ENCODE measurements at places on chromosomes 4 and X.

DNA sequence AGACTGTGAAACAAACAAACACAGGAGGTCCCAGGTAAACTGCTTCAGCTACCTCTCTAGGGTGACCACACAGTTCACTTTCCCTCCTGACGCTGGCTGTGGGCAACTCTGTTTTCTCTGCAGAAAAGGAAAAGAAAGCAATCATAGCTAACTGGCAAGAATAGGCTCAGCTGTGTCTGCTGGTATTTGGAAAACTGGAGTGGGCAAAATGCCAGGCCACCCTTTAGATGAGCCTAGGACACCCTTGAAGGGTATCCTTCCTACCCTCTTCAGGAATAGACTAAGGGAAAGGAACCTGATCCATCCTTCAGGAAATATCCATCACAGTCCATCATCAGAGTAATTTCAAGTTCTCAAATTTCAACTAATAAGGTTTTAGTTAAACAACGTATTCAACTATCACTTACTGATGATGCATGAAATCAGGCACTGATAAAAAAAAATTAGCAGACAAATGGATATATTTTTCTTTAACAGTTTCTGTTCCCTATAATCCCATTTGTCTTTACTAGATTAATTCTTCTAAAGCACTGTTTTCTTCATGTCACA lies 60.9 kb downstream of the CAMK2D start:
- H3K4me3 ChIP-seq: no peak overlapping the region
- H3K4me1 ChIP-seq: no peaks in the 10 kb centered on the region
- H3K36me3 ChIP-seq: no peaks in the 10 kb centered on the region

- H3K4me1 ChIP-seq: no peaks in the 10 kb centered on the region
- H3K4me3 ChIP-seq: no peak overlapping the region
- no peak for DNase-seq
These were observed 165.4 kb upstream of the LDB2 start for GRCh38 chr4:17063888-17064287.

GRCh38 chr4:119835613-119835910 lies 207.0 kb upstream of the PDE5A start:
- H3K27ac ChIP-seq: no peak overlapping the region
- no peaks in the 10 kb centered on the region for H3K4me1 ChIP-seq
- no peaks in the 10 kb centered on the region for H3K36me3 ChIP-seq
- no peak overlapping the region for H3K4me3 ChIP-seq
- no peaks in the 10 kb centered on the region for H3K27me3 ChIP-seq

DNA sequence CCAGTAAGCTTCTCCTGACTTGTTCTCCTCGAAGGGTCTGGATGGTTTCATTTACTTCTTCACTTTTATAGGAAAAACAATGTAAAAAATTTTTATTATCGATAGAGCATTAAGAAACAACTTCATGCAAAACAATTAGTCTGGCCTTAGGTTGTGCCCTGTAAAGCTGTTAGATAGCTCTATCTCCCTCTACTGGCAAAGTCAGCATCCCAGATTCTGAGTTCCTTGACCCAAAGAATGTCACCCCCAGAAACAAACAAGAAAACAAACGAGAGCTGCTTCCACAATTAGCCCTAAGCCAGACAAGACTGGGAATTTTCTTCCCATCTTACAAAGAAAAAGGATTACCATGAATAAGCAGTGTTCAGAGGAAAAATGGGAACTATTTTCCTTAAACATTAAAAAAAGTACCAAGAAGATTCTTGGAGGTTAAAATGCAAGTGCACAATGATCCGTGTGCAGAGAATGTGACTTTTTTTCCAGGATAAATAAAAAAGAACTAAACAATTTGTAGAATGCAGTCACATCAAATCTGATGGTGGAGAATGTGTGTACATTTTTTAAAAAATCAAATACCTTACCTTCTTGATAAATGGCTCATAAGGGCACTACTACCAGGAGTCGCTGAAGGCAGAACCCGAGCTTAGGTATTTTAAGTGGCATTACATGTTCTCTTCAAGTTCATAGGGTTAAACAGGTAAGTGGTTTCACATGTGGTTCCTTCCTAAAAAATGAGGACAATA lies 293.2 kb downstream of the FBXO8 start:
- no peaks in the 10 kb centered on the region for H3K4me1 ChIP-seq
- H3K36me3 ChIP-seq: no peaks in the 10 kb centered on the region
- H3K4me3 ChIP-seq: no peak overlapping the region
- peaks cover 11% of the 10 kb centered on the region for H3K27me3 ChIP-seq
- no peak overlapping the region for H3K27ac ChIP-seq
- peak; percentile 34 for DNase-seq

DNA sequence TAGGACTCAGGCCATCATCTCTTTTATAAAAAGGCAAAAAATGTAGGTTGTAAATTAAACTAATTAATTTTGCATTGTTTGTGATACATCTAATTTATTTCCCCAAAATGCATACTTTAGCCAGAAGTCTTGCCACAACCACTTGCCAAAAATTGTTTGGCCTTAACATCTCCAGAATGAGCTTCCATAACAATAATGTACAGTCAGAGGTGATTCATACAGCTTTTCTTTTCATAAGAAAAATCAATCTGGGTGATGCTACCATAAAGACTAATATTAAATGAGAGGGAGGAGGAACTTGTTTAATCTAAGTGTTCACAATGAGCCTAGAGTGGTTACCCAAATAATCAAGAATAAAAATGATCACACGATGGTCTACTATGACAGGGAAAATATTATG lies 59.3 kb downstream of the AMMECR1 start:
- no peak overlapping the region for H3K27ac ChIP-seq
- H3K36me3 ChIP-seq: no peaks in the 10 kb centered on the region
- no peak overlapping the region for H3K4me3 ChIP-seq
- DNase-seq: no peak
- H3K4me1 ChIP-seq: no peaks in the 10 kb centered on the region

GRCh38 chr4:184317234-184317918 lies 99.7 kb upstream of the ENPP6 start:
- H3K4me3 ChIP-seq: no peak overlapping the region
- H3K27ac ChIP-seq: no peak overlapping the region
- H3K36me3 ChIP-seq: no peaks in the 10 kb centered on the region

DNA sequence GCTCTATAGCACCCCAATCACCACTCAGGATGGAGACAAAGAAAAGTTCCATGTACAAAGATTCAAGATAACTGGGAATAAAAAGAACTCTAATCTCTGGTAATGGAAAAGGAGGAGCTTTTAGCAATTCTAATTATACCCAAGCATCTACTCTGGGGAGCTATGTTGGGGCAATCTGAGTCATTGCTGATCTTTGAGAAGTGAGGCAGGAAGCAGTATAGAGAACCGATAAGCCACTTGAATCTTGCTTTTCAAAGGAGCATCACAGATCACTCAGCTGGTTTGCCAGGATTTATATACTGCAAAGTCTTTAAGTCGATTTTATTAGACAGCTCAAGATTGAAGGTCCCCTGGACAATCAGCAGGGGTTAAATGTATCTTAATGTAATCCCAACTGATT lies 220.0 kb downstream of the ENOX2 start:
- no peaks in the 10 kb centered on the region for H3K27me3 ChIP-seq
- peaks cover 11% of the 10 kb centered on the region for H3K36me3 ChIP-seq
- no peak overlapping the region for H3K27ac ChIP-seq
- H3K4me3 ChIP-seq: no peak overlapping the region
- DNase-seq: no peak

DNA sequence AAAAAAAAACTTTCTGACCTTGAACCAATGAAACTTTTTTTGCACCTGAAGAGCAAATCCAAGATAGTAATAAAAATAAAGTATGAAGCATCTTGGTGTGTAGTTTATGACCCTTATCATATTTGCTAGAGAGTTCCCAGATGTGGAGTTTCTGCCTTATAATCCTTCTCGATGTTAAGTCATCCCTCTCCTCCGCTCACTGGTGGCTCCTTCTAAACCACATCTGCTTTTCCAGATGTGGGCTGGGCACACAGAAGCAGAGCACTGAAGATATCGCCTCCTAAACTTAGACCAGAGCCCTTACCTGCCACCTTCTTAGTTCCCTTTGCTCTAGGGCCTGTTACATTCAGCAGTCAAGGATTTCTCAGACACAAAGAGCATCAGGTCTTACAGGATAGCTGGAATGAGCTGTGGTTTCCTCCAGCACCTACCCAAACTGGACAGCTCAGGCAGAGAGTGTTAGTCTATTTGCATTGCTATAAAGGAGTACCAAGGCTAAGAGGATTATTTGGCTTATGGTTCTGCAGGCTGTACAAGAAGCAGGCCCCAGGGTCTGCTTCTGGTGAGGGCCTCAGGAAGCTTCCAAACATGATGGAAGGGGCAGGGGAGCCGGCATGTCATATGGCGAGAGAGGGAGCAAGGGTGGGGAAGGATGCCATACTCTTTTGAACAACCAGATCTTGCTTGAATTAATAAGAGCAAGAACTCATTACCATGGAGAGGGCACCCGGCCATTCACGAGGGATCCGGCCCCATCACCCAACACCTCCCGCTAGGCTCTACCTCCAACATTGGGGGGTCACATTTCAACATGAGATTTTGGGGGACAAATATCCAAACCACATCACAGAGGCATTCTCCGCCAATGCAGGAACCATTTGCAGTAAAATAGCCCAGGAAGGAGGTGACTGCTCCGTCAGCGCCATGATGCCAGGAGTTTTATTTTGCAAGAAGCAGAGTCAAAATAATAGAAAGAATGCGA lies 75.6 kb upstream of the HELT start:
- H3K27ac ChIP-seq: no peak overlapping the region
- no peak overlapping the region for H3K4me3 ChIP-seq
- no peak for DNase-seq
- no peaks in the 10 kb centered on the region for H3K4me1 ChIP-seq
- no peaks in the 10 kb centered on the region for H3K36me3 ChIP-seq
- no peaks in the 10 kb centered on the region for H3K27me3 ChIP-seq

- H3K4me3 ChIP-seq: no peak overlapping the region
- H3K4me1 ChIP-seq: no peaks in the 10 kb centered on the region
- H3K36me3 ChIP-seq: no peaks in the 10 kb centered on the region
- no peaks in the 10 kb centered on the region for H3K27me3 ChIP-seq
- no peak for DNase-seq
- H3K27ac ChIP-seq: no peak overlapping the region
These were observed 58.0 kb upstream of the FMR1 start for GRCh38 chrX:147853701-147854100.

DNA sequence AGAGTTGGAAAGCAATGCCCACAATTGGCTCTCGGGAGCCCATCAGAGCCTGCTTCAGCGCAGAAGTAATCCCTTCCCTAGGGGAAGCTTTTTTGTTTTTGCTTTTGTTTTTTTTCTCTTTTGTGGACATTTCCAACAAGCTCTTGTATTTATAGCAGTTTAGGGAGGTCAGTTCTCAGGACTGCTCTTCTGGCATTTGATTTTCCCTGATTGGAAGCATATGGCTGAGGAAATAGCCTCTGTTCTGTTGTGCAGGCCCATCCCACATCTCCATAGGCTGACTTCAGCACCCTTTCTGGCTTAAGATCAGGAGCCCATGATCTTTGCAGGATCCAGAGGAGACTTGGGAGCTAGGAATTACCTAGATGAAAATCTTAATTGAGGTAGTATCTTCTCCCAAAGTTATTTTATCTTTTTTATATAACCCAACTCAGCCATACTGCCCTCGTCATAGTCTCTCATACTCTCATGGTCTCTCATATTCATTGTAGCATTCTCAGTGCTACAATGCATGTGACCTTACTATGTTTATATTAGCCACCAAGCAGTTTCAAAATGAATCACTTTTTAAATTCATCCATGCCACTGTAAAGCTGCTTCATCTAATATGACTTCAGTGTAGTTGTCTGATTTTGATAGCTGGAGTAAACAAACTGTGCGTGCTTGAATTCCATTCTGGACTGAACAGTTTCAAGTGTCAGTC lies 16.7 kb downstream of the PAGE4 start:
- peaks cover 15% of the 10 kb centered on the region for H3K4me1 ChIP-seq
- H3K36me3 ChIP-seq: no peaks in the 10 kb centered on the region
- DNase-seq: peak; percentile 5
- H3K4me3 ChIP-seq: no peak overlapping the region

- no peak for DNase-seq
- H3K27me3 ChIP-seq: no peaks in the 10 kb centered on the region
- peak overlapping the region; percentile 55 for H3K4me3 ChIP-seq
- no peaks in the 10 kb centered on the region for H3K36me3 ChIP-seq
- H3K4me1 ChIP-seq: peaks cover 34% of the 10 kb centered on the region
- H3K27ac ChIP-seq: no peak overlapping the region
These were observed 14.4 kb downstream of the BCOR start for GRCh38 chrX:40083120-40083978.

- H3K27me3 ChIP-seq: no peaks in the 10 kb centered on the region
- H3K4me3 ChIP-seq: no peak overlapping the region
- no peak for DNase-seq
These were observed 65.3 kb downstream of the ENOPH1 start for GRCh38 chr4:82495666-82496065.

GRCh38 chr4:74659576-74660411 lies 134.5 kb downstream of the BTC start:
- H3K4me3 ChIP-seq: no peak overlapping the region
- DNase-seq: peak; percentile 86
- no peaks in the 10 kb centered on the region for H3K27me3 ChIP-seq
- no peak overlapping the region for H3K27ac ChIP-seq

DNA sequence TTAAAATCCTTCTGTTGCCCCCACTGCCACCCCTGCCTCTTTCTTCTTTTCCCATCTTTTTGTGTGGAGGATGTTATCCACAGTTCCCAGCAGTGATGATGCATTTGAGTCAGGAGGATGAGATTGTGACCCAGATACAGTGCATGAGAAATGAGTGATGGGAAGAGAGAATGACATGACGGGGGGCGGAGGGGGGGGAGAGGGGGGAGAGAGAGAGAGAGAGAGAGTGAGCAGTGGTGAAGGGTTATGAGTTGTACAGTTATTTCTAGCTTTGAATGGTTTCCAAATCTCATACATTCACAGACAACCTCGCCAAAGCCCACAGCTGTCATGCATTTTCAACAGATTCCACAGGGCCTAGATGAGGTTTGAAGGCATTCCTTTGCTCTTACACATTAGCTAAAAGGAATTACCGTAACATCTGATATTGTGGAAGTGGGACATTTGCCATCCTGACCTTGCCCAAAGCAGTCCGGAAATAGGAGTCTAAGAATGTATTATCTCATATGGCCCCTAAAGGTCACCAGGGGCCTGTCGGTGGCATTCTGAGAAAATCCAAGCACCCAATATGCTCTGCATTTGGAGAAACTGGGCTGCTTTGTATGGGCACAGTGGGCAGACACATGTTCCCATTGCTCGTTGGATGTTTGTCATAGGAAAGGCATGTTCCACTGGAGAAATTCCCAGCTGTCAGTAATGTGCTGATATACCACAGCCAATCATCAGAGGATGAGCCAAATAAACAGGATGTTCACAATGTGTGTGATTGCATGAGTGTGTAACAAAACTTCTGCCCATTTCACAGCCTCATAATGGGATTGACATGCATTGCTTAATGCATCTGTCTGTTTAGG lies 435.8 kb downstream of the SPRY1 start:
- H3K4me1 ChIP-seq: peaks cover 2% of the 10 kb centered on the region
- no peak overlapping the region for H3K4me3 ChIP-seq
- no peaks in the 10 kb centered on the region for H3K36me3 ChIP-seq

DNA sequence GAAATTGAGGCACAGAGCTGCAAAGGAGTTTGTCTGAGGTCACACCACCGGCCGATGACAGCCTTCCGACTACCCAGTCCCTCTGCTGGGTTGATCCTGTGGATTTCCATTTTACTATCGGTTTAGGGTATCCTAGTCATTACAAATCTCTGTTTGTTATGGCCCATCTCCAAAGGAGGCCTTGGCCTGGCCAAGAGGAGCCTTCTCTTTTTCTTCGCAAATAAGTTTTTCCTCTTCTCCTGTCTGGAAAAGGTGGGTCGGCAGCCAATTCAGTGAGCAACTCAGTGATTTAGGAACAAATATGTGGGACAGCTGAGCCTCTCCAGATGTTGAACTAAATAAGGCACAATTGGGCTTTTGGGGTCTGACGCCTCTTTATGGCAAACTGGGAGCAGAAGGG lies 169.2 kb upstream of the RBPJ start:
- no peak overlapping the region for H3K27ac ChIP-seq
- no peaks in the 10 kb centered on the region for H3K4me1 ChIP-seq
- H3K27me3 ChIP-seq: peaks cover 2% of the 10 kb centered on the region
- DNase-seq: no peak
